Fibroblast of skin of abdomen (primary cell): ENCODE measurements at places on chromosomes 3 and 15.

- DNase-seq, result peak; percentile 80
Observed at GRCh38 chr3:124859025-124859424, 28.1 kb downstream of the ITGB5 start.

GRCh38 chr3:16482770-16483531 lies 30.5 kb downstream of the RFTN1 start:
- DNase-seq, result no peak

DNA sequence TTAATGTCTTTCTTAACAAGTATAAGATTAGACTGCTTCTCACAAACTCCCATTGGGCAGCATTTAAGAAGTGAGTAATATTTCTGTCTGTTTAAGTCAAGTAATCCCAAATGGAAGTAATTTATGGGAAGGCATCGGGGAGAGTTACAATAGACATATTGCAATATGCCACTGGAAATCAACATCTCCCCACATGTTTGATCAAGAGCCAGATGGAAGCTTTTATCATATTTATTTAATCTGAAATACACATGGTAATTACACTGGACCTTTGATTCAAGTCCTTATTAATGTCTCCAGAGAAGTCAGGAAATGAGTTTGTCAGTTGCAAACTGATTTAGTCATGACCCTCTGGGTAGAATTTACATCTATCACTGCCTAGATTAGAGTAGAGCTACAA lies 943.8 kb downstream of the VGLL3 start:
- no peak for DNase-seq

DNA sequence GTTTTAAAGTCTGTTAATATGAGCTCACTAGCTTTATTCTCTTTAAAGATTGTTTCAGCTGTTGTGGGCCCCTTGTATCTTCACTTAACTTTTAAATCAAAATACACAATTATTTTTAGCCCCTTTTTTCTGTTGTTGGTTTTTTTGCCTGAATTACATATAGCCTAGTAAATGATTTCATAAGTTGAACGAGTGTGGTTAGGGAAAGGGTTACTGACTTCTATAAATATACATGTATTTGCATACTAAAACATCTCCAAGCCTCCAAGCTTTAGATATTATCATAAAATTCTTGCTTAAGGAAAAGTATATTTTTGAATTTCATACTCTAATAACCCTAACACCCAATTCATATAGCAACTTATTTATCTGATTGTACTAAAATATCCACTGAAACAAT lies 73.2 kb upstream of the ARL6 start:
- DNase-seq, result no peak

- no peak for DNase-seq
Observed at GRCh38 chr3:164897342-164897741, 181.0 kb downstream of the SI start.

- no peak for DNase-seq
Observed at GRCh38 chr3:189830401-189830800, 199.2 kb downstream of the TP63 start.

DNA sequence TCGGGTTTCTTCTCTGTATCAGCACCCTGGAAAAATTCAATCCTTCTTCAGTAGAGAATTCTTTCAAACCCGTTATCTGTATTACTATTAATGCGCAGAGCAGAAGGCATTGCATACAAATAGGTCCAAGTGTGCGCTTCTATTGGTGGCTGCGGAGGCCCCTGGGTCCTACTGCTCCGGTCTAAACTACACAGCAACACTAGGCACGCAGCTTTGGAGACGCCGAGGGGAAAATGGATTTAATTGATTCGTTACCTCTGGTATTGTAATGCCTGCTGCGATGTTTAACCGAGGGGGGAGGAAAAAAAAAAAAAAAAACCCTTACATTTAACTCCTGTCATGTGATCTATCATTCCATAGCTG lies at the start of gene ROBO1:
Gene ROBO1, minus strand, starts transcription at position 94 of the 363 bp plus-strand sequence.
- DNase-seq, result peak; percentile 4

DNA sequence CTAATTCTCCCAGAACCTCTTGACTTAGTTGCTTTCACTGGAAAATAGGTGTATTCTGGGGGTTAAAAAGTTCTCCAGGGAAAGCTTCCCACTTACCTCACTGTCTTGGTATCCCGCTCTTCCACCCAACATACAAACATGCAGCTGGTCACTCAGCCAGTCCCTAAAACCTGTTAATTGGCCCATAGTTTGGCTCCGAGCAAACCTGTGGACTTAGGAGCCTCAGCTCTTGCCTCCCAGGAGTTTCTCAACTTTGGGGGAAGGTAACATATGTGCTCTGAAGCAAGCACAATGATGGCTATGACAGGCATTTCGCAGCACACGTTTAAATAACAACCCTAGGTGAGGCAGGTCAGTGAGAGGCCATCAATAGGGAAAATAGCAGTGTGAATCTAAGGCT lies 25.8 kb upstream of the LRRFIP2 start:
- no peak for DNase-seq

GRCh38 chr3:115683773-115684172 lies 60.5 kb downstream of the GAP43 start:
- DNase-seq, result no peak

DNA sequence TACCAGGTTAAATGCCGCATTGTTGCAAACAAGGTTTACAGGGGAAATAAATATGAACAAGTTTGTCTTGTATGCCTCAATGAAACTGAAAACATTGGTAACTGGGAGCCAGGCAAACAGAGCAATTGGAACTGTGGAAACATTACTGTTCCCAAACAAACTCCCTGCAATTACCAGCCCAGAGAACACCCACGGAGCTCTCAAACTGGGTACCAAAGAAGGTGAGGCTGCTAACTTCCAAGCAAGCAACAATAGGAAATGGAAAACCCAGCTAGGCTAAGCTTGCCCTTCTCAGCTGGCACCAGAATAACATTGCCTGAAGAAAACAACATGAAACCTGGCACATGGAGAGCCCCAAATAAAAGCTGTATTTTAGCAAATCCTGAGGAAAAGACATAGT lies 218.9 kb upstream of the THRB start:
- no peak for DNase-seq
